ENCODE measurements at places on chromosomes 2 and 18.
A peak's percentile ranks its signal among the peaks of the same experiment; 100 is the strongest.

- DNase-seq, result no peak
These were observed 44.6 kb downstream of the TANK start for GRCh38 chr2:161204846-161205245.

DNA sequence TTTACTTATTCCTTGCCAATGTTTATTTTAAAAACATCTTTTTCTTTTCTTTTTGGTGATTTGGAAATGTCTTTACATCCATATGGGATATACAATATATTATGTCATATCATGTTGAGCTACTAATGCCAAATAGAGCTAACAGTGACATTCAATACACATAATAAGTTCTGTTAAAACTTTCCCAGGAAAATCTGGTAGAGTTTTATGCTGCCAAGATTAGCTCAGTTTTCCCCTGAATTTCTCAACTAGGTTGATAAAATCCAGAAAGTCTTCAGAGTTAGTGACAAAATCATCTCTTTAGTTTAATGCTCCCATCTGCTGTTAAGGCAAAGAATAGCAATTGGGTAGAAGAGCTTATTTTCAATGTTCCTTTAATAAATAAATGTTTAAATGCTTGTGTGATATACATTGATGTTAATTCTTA lies 9.9 kb downstream of the COL3A1 start:
- DNase-seq, result no peak

- no peak for DNase-seq
These were observed 95.6 kb upstream of the PDE1A start for GRCh38 chr2:182522405-182522896.

GRCh38 chr2:47309952-47310800 lies 92.8 kb upstream of the MSH2 start:
- peak; percentile 37 for DNase-seq

DNA sequence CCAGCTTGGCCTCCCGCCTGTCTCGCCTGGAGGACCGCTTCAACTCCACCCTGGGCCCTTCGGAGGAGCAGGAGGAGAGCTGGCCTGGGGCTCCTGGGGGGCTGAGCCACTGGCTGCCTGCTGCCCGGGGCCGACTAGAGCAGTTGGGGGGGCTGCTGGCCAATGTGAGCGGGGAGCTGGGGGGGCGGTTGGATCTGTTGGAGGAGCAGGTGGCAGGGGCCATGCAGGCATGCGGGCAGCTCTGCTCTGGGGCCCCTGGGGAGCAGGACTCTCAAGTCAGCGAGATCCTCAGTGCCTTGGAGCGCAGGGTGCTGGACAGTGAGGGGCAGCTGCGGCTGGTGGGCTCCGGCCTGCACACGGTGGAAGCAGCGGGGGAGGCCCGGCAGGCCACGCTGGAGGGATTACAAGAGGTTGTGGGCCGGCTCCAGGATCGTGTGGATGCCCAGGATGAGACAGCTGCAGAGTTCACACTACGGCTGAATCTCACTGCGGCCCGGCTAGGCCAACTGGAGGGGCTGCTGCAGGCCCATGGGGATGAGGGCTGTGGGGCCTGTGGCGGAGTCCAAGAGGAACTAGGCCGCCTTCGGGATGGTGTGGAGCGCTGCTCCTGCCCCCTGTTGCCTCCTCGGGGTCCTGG lies 3.7 kb upstream of the KHK start:
- DNase-seq, result no peak

DNA sequence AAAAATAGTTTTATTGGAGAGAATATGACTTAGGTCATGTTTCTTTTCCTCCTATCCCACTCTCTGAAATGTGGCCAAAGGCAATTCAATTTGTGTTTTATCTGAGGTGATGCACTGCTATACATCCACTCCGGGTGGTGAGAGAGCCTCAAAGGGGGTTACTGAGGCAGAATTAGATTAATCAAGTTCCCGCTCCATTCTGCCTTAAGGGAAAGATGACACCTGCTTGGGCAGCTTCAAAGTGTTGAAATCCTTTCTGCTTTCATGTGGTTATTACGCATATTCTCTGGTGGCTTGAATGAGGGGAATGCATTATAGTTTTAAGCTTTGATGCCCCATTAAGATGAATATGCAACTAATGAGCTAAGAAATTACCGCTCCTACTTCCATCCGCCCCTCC lies 213.0 kb upstream of the TMEFF2 start:
- DNase-seq, result no peak

GRCh38 chr2:191302459-191303139 lies 57.4 kb downstream of the MYO1B start:
- peak; percentile 17 for DNase-seq

DNA sequence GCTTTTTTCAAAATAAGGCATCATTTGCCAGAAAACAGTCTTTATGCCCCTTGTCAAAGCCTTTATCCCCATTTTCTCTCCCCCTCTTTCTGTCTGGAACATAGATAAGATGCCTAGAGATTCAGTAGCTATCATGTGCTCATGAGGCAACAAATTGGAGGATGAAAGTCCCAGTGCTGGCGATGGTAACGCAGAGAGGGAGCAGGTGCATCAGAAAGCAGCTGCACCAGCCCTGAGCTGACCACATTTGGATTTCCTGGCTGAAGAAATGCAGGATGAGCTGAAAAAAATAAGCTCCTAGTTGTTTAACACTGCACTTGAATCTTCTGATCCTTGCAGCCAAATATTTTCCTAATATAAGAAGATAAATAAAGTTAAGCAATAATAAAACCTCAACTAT lies 48.0 kb downstream of the LOXHD1 start:
- no peak for DNase-seq

GRCh38 chr2:241592126-241592845 lies 33.7 kb downstream of the BOK start:
- no peak for DNase-seq

DNA sequence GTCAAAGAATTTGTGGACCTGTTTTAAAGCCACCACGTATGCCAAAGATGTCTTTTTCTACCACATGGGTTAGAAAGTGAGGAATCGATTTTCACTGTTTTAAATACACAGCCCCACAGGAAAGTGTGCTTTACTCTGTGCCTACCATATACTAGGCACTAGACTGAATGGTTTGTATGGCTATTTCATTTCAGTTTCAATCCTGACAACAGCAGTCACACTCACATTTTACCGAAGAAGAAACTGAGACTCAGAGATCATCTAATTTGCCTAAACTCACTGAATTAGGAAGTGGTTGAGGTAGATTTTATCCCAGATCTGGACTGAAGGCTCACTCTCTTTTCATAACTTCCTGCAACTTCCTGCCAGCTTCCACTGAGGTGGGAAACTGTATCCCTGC lies 176.4 kb downstream of the ALK start:
- DNase-seq, result no peak

DNA sequence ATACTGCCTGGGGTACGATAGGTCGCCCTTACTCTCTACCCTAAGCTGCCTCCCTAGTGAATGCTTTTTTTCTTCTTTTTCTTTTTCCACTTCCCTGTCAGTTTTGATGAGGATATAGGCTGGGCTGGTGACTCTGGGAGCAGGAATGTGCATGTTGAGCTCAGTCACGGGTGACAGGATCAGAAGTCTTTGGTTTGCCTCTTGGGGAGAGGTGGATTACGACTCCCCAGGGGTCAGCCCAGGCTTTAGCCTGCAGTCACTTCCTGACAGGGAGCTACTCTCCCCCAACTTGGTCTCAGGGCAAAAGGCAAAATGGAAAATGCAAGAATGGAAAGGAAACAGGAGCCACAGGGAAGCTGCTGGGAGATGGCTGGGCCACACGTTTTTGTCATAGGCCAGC lies 57.3 kb downstream of the THNSL2 start:
- no peak for DNase-seq

- no peak for DNase-seq
These were observed 24.0 kb upstream of the ATG16L1 start for GRCh38 chr2:233227346-233227978.

DNA sequence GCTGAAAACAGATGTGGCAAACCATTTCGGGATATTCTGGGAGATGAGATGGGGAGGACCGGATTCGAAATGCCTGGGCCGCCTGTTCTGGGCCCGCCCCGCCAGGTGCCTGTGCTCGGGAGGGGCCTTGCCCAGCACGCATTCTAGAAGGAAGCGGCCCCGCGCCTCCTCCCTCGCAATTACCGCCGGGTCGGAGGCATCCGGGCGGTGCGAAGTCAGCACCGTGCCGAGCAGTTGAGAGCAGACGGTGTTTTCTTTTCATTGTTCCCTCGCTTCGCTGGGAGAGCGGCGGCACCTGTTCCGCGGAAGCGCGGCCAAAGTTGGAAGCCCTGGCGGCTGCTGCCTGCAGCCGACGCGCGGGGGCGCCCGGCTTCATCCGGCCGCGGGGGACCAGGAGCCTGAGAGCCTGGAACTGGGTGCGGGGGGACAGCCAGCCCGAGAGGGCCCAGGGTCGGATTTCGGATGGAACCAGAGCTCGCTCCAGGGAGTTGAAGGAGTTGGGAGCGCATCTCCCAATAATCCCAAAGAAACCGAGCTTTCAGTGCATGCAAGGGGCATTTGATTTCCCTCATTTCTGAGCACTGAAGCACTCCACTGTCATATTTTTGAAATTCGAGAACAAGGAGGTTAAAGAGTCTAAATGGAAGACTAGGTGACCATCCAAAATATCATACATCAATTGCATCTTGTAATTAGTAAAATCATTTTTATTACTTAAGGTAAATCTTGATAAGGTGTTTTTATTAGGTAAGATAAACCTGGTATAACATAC lies 241.8 kb upstream of the RAB12 start:
- no peak for DNase-seq

DNA sequence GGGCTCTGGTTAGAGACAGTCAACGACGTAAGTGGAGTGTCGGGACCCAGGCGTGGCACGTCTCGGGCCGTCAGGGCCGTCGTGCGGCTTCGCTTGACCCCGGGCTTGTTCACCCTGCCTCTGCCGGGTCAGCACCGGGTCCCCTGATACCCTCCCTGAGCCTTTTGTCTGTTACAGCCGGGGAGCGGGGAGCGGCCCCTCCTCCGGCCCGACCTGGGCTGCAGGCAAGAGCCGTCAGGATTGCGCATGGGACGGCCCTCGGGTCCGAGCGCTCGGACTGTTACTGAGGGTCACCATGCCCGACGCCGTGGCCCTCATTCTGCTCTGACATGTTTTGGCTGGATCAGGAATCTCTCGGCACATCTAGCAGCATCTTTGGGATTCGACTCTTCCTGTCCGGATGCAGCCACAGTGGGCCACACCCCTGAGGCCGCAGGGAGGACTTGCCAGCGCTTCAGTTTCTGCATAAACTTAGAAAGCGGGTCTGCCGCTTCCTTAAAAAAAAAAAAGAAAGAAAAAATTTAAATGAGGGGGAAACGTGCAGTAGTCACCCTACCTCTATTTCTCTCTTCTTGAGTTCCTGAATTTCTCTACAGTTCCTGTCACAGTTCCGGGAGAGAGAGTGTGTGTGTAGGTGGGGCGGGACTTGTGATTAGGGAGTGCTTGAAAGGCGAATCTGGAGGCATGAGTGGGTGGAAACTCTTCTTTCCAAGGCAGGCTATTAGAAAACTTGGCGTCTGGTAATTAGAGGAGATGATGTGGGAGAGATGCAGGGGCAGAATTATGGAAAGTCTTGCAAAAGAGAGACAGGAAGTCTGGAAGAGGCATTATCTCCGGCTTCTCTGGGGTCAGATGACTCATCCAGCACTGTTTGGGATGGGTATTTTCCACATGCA lies 909 bp downstream of the TMEM87B start:
- peak; percentile 20 for DNase-seq

DNA sequence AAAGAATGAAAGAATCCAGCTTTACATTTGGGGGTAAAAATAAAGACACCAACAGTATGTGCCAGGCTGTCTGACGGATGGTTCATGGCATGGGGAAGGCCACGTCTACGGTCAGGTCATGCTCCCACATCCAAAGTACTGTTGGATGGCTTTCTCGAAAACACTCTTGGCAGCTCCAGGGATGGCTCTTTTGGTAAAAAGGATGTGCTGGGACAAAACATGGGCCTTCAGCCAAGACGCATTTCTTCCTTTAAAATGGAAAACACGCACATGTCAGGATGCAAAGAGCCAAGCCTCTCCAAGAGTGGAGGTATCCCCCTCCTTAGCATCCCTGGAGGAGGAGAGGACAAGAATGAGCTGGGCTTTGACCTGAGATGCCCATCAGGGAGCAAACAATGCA lies 376.5 kb upstream of the KLHL29 start:
- no peak for DNase-seq

GRCh38 chr18:35141567-35142274 lies 99.1 kb upstream of the ZNF397 start:
- DNase-seq, result no peak

- no peak for DNase-seq
These were observed 2.8 kb downstream of the SRSF7 start for GRCh38 chr2:38748391-38748790.

DNA sequence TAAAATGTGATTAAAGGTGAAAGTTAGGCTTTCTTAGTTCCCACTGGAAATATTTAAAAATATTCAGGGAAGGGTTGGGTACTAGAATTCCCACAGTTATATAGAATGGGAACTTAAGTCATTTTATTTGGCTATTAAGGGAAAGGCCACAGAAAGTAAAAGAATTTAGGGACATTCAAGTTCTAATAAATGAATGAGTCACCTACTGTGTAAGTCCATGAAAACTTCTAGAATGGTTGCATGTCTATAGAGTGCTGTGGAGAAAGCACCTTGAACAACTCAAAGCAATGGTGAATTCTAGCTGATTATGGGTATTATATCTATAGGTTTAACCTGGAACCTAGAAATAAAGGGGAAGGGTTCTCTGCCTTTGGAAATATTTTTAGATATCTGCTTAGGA lies 28.1 kb upstream of the SLC4A10 start:
- DNase-seq, result no peak

GRCh38 chr2:56681659-56682396 lies 498.0 kb downstream of the CCDC85A start:
- DNase-seq, result no peak

GRCh38 chr2:192026825-192027120 lies 168.0 kb downstream of the TMEFF2 start:
- DNase-seq, result no peak

GRCh38 chr18:76460482-76460881 lies 34.6 kb downstream of the ZNF516 start:
- DNase-seq, result no peak

DNA sequence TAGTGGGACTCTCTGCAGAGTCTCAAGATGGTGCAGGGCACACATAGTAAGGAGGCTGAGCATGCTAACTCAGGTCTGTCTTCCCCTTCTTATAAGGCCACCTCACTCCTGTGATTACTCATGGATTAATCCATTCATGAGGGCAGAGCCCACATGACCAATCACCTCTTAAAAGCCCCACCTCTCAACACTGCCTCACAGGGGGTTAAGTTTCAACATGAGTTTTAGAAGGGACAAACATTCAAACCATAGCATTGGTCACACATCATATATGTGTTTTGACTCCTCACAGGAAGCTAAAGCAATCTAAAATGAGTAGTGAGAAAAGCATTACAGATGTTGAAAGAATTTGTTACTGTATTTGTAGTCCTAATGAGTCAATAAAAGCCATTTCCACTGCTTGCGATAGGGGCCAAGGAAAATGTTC lies 57.5 kb downstream of the DTNA start:
- DNase-seq, result no peak

- DNase-seq, result no peak
These were observed 18.3 kb downstream of the CELF4 start for GRCh38 chr18:37547196-37547827.

DNA sequence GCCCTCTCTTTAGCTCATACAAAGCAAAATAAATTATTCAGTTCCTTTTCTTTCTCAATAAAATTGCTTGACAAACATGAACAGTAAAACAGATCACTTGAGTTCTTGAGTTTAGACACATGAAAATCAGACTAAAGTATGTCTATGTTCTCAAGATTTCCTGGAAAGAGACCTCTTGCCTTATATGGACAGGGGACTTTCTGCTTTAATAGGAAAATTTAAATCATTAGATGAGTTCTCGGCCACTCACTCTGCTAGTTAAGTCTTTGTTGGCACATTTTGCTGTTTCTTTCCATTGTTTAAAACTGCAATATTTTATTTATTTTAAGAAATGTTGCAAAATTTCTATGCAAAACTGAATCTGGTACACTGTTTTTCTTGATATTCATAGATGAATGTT lies 207.8 kb downstream of the RND3 start:
- DNase-seq, result no peak
